NCI-H1092 treated with DMSO at 0.1 percent for 48 hours (cell line): ENCODE measurements at places on chromosomes 2 and 18.

DNA sequence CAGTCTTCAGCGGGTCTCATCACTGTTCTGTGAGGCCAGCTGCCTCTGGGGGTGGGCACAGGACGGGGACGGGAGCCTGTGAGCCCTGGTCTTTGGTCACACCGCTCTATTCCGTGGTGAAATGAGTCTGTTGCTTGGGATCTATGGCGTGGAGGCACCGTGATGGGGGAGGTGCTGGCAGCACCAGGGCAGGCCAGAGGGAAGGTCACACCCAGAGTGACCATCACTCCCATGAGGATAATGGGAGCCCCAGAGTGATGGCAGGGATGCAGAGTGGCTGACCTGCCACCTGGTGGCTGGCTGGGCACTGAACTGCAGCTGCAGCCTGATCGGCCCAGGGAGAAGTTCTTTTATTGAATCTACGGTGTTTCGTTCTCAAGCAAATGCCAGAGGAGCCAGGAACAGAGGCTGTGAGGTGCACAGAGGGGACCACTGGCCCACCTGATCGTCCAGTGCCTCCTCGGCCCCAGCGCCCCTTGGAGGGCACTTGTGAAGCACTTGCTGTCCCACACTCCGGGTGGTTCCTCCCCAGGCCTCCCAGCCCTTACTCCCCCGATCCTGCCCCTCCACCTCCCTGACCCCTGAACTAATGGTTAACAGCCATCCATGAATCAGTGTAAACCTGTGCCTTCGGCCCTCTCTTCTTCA, 17.9 kb downstream of the KCNIP3 start:
- DNase-seq: no peak

DNA sequence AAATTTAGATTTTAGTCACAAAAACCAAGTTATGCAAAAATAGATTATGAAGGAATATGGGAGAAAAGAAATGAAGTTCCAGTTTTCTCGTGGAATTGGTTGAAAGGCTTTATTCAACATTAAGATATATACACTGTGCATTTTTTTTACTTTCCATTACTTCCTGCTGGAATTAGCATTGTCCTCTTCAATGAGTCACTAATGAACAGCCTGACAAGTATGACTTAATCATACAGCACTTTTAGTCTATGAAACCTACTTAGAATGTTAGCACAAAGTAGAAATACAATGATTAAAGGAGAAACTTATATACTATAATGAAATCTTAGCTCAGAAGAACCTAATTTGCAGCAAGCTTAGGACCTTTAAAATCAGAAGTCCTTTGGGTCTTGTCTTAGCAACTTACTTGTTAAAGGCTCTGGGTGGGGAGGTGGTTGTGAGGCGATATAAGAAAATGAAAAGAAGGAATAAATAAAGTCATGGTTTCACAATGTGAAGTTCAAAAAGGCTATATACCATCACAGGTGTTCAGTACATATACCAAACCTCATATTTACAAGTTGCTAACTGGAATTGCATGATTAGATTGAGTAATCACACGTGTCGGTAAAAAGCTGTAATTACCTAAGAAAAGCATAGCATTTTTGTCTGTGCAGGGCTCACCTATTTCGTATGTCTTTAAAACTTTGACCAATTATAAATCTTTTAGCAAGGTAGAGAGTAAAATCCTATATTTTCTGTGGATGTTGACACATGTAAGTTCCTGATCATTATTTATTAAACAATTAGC, 236.8 kb downstream of the CAMKMT start:
- no peak for DNase-seq

- DNase-seq: no peak
These were observed 27.6 kb upstream of the CERS6 start for GRCh38 chr2:168428431-168428830.

GRCh38 chr2:168118733-168119514, 128.5 kb downstream of the STK39 start:
- DNase-seq: peak; percentile 19

- no peak for DNase-seq
These were observed 35.6 kb downstream of the FBLN7 start for GRCh38 chr2:112173646-112174319.

DNA sequence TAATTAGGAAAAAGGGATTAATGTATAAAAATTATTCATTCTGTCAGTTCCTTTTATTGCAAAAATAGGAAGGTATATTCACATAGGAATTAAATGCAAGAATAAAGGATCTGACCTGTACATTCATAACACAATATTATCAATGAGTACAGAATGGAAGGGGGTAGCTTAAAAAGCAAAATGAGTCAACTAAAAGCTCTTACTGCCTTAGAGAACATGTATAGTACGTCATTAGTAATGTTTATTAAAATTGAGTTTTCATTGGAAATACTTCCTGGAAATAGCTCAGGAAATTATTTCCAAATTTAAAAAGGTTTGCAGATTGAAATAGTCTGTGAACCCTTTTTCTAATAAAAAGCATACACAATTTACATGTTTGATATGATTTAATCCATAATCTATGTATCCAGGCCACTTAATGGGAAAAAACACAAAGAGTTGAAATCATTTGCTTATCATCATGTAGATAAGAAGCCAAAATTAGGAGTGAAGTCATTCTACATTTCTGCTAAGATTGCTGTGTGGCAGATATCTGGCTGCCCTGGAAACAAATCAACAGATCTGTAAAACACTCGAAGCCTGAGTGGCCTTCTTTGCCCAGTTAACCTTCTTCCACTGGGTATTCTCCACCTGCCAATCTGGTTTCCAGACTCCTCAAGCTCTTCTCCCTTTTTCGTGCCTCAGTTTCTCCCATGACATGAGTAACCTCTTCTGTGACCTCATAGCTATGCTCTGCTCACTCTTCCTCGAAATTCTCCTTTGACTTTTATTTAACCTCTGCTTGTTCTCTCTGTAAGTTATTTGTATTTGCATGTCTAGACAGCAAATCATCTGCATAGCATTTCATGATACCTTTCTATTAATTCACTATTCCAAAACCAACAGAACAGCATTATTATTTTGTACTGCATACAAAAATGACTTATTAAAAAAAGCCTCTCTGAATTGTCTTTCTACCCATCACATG, 181.2 kb upstream of the REV1 start:
- DNase-seq: no peak

DNA sequence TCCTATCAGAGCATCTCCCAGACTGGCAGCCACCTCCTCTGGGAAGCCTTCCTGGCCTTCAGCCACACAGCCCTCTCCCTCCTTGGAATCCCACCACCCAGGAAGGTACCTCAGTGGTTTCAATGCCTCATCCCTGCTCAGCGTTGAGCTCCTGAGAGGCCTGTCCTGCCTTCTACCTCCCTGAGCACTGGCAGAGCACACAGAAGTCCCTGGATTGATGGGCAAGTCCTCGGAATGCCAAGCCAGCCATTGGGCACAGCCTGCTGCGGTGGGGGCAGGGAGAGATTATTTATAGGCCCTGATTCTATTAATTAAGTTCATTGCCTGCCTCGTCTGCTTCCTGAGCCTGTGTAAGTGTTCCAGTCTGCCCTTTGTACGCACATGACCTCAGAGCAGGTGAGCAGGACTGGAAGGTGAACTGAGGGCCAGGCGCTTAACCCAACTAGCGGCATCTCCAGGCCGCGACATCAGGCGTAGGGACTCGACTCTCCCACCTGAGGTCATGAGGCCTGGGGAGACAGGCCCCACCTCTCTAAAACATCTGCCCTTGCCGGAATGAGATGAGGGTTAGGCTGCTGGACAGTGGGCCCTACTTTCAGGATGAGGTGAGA, 63.4 kb downstream of the SMAD7 start:
- no peak for DNase-seq

DNA sequence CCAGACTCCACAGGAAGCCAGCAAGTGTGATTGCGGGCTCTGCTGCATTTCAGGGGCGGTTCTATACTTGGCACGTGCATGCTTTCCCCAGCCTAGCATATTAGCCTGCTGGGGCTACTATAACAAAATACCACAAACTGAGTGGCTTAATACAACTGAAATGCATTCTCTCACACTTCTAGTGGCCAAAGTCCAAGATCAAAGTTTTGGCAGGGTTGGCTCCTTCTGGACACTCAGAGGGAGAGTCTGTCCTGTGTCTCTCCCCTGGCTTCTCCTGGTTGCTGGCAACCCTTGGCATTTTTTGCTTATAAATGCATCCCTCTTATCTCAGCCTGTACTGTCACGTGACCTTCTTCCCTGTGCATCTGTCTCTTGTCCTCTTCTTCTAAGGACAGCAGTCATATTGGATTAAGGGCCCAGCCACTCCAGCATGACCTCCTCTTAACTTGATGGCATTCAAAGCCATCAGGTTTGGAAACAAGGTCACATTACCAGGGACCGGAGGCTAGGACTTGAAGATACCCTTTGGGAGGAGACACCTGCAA, 138.7 kb downstream of the RNF152 start:
- no peak for DNase-seq

DNA sequence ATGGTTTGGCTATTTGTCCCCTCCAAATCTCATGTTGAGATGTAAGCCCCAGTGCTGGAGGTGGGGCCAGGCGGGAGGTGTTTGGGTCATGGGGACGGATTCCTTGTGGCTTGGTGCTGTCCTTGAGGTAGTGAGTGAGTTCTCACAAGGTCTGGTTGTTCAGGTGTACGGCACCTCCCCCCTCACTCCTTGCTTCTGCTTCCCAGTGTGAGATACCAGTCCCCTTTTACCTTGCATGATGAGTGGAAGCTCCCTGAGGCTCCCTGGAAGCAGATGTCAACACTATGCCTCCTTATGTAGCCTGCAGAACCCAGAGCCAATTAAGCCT, 232.6 kb downstream of the LDLRAD4 start:
- DNase-seq: no peak

- DNase-seq: no peak
These were observed 158.8 kb downstream of the L3MBTL4 start for GRCh38 chr18:6255886-6256285.
